ENCODE measurements at places on chromosomes 11 and 22.

- DNase-seq = no peak
These were observed 770.4 kb downstream of the ETS1 start for GRCh38 chr11:127816962-127817361.

- DNase-seq = no peak
These were observed 20.7 kb downstream of the SPON1 start for GRCh38 chr11:13983081-13983751.

GRCh38 chr11:120013325-120014250 lies 124.3 kb downstream of the TRIM29 start:
- no peak for DNase-seq

DNA sequence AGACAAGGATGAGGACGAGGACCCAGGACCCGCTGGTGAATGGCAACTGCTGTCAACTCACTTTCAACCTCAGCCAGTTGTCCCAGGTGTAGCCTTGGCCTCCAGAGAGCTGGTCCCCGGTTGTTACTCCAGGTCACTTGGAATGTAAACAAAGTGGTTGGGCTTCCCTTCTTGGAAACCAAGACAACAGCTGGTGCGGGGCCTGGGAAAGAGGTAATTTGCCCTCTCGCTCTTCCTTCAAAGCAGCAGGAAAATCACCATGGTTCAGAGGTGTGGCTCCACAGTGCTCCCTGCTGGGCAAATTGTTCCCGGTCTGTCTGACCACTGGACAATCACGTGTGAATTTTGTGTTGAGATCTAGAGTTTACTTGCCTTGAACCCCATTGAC lies 15.0 kb downstream of the SLC1A2 start:
- DNase-seq = no peak

DNA sequence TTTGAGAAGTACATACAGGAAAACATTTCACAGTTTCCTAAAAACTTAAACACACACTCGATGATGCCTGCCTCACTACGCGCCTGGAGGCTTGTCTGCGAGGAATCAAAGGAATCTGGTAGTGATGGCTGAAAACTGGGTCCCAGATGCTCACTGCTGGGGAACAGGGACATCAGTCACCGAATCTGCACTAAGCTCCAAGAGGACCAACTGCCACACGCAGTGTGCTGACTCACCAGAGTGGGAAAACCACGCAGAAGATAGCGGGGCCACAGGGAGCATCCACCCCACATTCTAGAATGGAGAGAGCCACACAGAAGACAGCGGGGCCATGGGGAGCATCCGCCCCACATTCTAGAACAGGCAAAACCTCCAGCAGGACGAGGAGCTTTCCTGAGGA lies 24.3 kb upstream of the MOB2 start:
- DNase-seq = no peak

- DNase-seq = no peak
These were observed 3.3 kb upstream of the LIN7C start for GRCh38 chr11:27509908-27510307.

- no peak for DNase-seq
These were observed 93.4 kb upstream of the SEPTIN5 start for GRCh38 chr22:19620742-19621371.

DNA sequence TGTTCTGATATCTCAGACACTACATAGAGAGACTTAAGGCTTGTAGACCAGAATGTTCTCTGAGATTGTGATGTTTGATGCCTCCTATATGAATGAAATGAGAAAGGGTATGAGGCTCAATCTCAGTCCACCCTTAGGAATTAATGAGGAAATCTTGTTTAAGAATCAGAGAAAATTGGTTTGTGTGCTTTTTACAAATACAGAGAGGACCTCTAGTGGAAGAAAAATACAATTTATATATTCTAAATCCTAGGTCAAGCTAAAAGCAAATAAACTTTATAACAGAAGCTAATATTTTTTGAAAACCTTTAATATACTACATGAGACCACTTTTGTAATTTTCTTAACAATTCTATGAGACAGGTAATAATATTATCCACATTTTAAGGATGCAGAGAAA lies 5.0 kb upstream of the OR52H1 start:
- no peak for DNase-seq

DNA sequence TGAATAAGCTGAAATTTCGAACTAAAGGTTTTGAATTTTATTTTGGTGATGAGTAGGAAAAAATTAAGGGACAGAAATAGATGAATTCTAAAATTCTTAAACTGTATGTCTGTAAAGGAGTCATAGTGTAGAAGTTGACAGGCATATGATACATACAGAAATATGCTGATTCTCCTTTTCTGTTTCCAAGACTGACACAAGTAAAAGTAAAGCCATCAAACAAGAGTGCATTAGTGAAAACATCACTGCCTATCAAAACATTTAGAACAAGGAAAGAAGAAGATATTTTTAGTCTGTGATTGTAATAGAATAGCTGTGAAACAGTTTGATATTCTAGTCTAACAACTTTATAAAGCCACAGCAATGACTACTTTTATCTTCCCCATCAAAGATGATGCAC lies 1318.0 kb upstream of the TENM4 start:
- no peak for DNase-seq

GRCh38 chr22:24554313-24555164 lies at the start of gene GUCD1:
GUCD1 (minus strand) TSS chr22:24555138; CDS start chr22:24554991, 147 bp downstream.
- DNase-seq = no peak

DNA sequence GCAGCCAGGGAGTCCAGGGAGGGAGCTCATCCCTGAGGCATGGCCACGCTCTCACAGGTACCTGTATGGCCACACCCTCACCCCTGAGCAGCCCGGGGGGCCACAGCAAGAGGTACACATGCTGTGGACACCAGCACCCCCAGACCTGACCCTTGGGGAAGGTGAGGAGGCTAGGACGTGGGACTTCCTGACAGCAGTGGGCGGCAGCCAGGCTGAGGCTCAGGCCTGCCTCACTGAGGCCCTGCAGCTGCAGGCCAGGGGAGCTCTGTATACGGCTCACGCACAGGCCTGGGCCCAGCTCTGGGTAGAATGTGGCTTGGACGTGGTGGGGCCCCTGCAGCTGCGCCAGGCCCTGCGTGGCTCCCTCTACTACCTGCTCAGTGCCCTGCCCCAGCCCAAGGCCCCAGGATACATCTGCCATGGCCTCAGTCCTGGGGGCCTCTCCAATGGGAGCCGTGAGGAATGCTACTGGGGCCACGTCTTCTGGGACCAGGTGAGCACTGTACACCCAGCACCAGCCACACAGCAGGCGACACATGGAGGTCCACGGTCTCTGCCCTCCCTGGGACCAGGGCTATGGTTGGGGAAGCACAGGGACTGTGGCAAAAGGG lies 1.8 kb downstream of the PGGHG start:
- no peak for DNase-seq

GRCh38 chr11:112013497-112014164 lies 11.6 kb upstream of the DLAT start:
- no peak for DNase-seq

DNA sequence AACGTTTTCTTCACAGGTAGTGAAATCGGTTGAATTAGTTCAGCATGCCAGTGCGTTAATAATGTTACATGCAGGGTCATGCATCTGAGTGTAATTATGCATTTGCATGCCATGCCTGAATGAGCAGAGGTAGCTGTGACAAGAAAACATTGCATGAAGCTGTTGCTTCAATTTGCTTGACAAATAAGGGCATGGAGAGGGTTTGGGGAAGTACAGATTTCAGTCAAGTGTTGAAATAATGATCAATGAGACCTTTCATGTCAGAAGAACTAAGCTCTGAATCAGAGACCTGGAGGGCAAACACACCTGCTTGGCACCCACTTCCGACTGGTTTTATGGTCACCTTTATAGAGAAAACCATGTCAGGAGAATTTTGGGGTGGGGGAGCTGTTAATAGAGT lies 221.4 kb downstream of the DBX1 start:
- DNase-seq = no peak

GRCh38 chr11:81080476-81080875 lies 1639.6 kb upstream of the TENM4 start:
- no peak for DNase-seq

GRCh38 chr11:44451706-44452105 lies 113.8 kb upstream of the CD82 start:
- no peak for DNase-seq

DNA sequence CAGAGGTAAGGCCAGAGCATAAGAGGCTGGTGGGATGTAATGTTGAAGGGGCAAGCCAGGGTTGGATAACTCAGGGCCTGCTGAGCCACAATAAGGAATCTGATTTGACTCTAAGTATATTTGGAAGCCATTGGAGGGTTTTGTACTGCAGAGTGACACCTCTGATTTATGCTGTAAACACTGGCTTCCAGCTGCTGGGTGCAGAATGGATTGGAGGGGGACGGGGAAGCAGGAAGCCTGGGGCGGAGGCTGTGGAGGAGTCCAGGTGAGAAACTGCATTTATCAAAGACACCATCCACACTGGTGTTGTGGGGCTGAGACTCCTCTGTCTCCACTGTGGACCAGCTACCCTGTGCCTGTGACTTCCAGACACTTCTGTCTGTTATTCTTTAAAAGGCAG lies 26.8 kb downstream of the MIAT start:
- no peak for DNase-seq

DNA sequence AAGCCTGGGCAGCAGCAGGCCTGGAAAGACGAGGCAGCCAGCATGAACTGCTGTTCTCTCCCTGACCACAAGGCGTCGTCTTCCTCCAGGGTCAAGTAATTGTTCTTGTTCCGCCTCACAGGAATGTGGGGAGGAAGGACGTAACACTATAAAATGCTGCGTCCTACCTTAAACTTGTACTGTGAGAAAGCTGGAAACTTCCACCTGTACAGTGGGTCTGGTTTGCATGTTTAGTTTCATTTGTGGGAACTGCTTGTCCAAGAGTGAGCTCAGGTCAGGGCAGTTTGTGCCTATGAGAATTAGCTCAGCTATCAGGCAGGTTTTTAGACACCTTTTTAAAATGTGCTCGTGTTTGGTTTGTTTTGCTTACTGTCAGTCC lies 55.2 kb downstream of the PANX1 start:
- no peak for DNase-seq

GRCh38 chr11:74417860-74418508 lies 19.8 kb upstream of the PGM2L1 start:
- no peak for DNase-seq

DNA sequence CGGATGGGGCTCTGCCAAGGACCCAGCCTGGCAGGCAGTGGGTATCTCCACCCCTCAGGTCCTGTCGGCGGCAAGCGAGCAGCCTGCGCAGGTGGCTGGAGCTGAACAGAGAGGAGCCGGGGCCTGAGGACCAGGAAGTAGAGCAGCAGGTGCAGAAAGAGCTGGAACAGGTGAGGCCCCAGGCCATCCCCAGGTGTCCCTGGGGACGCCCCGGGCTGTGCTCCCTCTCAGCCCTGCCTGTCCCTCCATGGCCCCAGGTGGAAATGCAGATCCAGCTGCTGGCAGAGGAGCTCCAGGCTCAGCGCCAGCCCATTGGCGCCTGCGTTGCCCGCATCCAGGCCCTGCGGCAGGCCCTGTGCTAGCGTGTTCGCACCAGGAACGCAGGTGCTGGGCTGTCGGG lies 44.0 kb downstream of the PISD start:
- DNase-seq = no peak

- DNase-seq = no peak
These were observed 24.1 kb downstream of the OR2AT4 start for GRCh38 chr11:75072582-75072981.

GRCh38 chr22:23898006-23898974 lies 4.1 kb downstream of the MIF start:
- DNase-seq = no peak

DNA sequence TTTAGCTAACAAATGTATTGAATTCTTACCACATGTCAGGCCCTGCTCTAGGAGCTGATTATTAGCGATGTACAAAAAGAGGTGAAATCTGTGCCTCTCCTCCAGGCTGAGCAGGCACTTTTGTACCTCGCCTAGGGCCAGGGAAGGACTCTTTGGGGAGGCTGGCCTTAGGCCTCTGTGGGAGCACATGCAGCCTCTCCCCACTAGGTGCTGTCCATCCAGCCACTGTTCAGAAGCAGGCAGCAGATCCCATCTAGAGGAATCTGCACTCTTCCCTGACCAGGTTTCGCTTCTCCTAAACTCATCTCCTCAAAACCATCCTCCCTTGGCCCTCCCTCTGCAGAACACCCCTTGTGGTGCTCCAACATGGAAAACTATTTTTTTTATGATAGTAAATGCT lies 51.9 kb upstream of the WT1 start:
- DNase-seq = no peak

GRCh38 chr22:34763496-34763895 lies 302.5 kb upstream of the ISX start:
- DNase-seq = no peak

DNA sequence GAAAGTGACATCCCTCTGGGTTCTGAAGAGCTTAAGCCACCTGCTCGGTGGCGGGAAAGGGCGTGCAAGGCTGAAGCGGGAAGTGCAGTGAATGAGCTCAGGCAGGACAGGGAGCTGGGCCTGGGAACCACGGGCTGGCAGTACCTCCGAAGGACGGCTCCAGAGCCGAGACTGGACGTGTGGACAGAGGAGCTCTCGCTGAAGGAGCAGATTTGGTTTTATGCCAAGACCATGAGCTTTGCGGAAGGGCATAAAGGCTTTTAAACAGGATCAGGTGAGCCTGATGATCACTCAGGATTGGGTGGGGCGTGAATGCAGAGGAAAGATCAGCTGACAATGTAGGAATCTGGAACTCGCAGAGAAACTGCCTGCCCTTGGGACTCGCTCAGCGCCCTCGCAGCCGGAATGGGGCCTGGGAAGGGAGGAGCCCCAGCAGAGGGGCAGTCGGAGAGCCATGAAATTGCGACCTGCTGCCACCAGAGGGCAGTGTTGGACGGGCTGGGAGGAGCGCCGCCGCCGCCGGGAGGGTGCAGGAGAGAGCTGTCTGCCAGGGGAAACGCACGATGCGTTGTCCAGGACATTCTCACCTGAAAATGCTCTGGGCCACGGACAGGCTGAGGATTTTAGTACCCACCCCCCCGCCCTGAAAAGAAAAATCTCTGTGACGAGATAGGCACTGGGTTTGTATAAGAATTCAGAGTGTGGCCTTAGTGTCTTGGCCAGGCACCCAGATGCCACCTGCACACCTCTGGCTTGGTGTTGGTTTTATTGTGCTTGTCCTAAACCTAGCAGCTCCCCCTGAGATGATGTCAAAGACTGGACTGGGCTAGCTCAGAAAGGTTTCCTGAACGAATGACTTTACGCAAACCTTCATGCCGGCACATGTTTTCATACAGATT lies 324.4 kb downstream of the NTM start:
- peak; percentile 22 for DNase-seq

- no peak for DNase-seq
These were observed 3.8 kb upstream of the CBLIF start for GRCh38 chr11:59849129-59849528.

GRCh38 chr22:42621505-42622002 lies 6.9 kb upstream of the POLDIP3 start:
- DNase-seq = peak; percentile 46

DNA sequence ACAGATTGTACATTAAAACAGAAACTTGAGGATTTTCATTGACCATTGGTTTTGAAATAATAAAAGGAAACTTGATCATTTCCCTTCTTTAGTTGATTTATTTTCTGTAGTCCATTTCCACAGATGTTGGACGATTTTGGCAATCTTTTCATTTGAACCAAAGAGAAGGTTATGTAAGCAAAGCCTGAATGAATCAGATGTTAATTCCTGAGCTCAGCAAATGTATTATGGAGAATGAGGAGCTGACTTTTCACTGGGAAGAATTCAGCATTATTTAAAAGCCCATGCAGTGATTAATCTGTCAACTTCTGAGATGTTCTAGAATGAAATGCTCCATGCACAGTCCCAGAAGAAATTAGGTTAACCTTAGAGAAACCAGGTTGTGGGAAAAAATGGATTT lies 29.0 kb downstream of the ELMOD1 start:
- no peak for DNase-seq

All from CD4-positive, alpha-beta T cell treated with Interleukin-6 at 100 ng/mL for 8 hours (primary cell).